Fibroblast of skin of right biceps (primary cell): ENCODE measurements at places on chromosomes 4 and X.

DNA sequence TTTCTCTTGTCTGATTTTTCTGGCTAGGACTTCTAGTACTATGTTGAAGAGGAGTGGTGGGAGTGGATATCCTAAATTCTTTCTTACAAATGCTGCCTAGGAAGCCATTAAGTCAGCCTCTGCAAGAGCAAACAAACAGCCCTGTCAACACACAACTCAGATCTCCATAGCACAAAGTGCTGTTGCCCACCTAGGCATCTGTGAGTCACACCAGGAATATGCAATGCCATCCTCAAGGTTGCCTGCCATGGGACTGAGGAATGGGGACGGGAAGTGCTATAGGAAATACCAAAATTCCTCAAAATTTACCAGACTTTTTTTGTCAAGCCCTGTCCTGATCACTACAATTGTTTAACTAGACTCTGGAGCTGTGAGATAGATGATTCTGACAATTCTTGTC lies 466.9 kb downstream of the FSTL5 start:
- peak; percentile 4 for DNase-seq

- DNase-seq, result no peak
Observed at GRCh38 chrX:71320126-71320525, 18.6 kb downstream of the ITGB1BP2 start.

- DNase-seq, result peak; percentile 3
Observed at GRCh38 chrX:128436397-128437103, 384.3 kb upstream of the ACTRT1 start.

GRCh38 chr4:156378033-156378665 lies 424.5 kb upstream of the CTSO start:
- peak; percentile 17 for DNase-seq

- DNase-seq, result no peak
Observed at GRCh38 chr4:179110816-179111215, 1668.6 kb upstream of the AGA start.

DNA sequence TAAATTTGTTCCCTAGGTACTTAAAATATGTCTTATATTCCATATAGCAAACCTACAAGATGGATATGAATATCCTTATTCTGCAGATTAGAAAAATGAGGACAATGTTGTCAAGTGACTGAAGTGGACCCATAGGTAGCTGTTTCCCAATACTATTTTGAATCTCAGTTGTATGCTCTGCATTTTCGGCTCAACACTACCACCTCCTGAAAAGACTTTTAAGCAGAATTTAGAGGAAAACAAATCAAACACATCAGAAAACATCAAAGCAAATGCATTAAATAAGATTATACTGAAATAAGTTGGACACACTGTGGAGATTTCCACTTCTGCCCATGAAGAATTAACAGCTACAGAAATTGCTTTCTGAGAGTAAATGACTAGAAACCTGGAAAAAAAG lies 488.7 kb downstream of the TRIML1 start:
- no peak for DNase-seq

GRCh38 chr4:10084651-10085358 lies 31.8 kb downstream of the WDR1 start:
- DNase-seq, result no peak

- no peak for DNase-seq
Observed at GRCh38 chrX:6052111-6052745, 176.4 kb downstream of the NLGN4X start.

DNA sequence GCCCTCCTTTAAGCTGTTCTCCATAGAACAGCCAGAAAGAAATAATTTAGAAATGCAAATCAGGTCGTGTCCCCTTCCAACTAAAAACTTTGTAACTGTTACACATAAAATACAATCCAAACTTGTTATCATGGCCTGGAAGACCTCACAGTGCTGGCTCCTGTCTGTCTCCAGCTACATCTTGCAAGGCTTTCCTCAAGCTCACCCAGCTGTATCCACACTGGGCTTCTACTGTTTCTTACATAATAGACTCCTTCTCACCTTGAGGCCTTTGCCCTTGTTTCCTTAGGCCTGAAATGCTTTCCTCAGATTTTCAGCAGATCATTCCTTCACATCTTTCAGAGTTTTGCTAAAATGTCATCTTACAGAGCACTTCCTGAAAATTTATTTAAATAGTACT lies 33.5 kb upstream of the USP53 start:
- no peak for DNase-seq

- DNase-seq, result no peak
Observed at GRCh38 chrX:4663085-4663484, 949.6 kb upstream of the PRKX start.

GRCh38 chr4:125762537-125762936 lies 447.8 kb downstream of the FAT4 start:
- DNase-seq, result peak; percentile 4

DNA sequence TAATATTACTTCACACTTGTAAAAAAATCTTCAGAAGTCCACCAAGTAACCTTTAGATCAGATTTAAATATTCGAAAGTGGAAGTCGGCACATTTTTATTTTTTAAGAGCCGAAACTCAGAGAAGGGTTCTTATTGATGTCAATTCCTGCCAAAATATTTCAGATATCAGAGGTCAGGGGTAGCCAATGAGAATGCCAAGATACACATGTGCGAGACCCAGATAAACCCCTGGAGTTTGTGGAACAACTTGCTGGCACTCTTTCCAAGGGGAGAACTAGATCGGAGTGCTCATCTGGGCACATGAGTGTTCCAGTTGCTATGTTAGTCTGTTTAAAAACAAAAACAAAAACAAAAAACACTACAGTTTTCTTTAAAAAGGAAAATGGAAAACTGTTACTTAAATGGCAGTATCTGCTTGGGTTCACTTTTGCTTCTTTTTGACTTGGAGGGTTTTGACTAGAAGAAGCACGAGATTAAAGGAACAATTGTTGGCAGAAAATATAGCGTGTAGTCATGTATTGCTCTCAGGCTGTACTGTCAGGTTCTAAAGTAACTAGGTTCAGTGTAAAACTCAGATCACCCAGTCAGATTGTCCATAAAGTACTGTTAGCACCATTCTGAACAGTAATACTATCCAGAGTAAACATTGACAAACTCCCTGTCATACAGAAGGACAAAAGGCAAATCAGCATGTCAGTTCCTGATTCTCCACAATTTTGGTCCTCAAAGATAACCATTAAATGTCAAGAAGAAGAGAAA lies 188.0 kb upstream of the PACRGL start:
- no peak for DNase-seq

- DNase-seq, result peak; percentile 91
Observed at GRCh38 chr4:184792950-184793555, 32.7 kb downstream of the ACSL1 start.

GRCh38 chr4:171896426-171896825 lies 83.2 kb downstream of the GALNTL6 start:
- DNase-seq, result no peak

DNA sequence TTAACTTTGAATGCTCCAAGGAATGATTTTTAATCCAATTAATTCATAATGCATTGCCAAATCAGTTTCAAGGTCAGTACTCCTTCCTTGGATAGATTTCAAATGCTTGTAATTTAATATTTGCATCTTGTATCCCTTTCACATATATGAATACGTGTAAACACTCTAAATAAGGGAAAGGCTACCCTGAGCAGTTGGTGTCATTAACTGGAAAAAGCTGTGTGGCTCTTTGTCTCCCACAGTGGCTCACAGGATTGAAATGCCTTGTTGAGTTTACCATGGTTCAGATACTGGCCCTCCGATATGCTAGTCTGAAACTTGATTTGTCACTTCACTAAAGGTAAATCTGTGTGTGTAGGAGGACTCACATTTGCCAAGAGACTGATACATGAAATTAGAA lies 16.7 kb upstream of the ACOT9 start:
- DNase-seq, result no peak

DNA sequence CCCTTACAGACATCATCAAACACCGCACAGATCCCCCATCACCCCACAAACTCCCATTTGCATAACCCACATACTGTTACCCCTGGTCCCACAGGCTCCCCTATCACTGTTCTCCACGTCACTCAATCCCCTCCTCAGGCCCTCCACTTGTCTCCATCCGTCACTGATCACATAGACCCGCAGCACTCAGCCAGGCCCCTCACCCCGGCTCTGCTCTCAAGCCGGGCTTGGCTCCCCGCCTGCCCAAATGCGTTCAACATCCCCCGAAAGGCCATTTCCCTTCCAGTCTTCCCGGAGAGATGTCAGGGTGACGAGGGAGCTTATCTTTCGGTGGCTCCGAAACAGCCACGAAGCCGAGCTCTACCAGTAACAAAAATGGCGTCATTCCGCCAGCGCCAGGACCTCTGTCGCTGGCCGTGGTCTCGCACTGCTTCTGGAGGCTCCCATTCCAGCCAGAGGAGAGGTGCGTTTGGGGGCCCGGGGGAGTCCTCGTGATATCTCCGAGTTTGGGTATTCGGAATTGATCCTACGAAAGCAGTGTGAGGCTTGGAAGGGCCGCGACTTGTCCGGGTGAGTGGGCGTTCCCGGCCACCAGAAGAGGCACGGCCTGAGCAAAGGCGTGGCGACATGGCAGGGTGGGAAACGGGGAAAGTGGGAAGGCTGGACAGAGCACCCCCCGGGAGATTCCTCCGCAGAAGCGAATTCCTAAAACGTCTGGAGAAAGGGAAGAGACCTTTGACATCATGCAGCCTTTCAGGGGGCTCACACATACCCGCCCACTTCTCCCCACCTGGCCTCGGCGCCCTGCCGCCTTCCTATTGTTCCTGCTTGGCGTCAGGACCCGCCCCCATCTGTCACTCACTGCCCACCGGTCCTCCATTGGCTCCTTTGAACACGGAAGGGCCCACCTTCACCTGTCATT lies at the start of gene ZNF630:
TSS of gene ZNF630 (minus strand) at position 577 of the 922 bp plus-strand sequence. CDS start 4,754 bp downstream, outside the sequence.
- peak; percentile 39 for DNase-seq

GRCh38 chrX:122135070-122135469 lies 1049.0 kb upstream of the GRIA3 start:
- peak; percentile 1 for DNase-seq

DNA sequence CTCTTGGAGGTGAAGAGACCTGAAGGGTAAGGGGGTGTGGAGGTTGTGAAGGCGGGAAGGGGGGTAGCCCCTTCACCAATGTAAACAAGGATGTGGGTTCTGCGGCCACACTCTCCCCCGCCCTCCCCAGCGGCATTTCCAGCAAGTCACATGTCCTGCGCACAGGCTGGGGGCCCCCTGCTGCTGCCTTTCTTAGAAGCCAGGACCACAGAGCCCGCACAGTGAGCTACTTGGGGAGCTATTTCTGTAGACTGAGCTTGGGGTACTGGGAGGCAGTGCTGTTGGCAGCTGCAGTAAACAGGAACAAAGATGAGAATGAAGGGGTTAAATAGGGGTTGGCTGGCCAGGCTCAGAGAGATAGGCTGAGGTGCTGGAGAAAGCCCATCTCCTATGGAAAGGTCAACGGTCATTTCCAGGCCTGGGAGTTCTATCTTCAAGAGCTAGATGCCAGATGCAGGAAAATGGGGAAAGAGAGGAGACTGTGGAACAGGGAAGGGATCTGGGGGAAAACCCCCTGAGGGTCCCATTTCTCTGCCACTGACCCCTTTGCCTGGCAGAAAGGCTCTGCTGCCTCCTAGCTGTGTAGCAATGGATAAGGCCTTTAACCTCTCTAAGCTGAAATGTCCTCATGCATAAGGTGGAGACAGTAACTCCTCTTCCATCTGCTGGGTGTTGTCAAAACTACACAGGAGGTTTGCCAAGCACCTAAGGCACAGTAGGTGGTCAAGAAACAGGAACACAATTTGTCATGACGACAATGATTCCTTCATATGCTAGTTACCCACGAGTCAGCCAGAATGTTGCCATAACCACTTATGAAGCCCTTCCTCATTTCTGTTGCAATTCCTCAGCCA lies 18.5 kb upstream of the PIM2 start:
- peak; percentile 28 for DNase-seq

GRCh38 chr4:183843248-183843671 lies 61.8 kb upstream of the STOX2 start:
- no peak for DNase-seq

GRCh38 chrX:136827026-136827425 lies 46.3 kb upstream of the ARHGEF6 start:
- no peak for DNase-seq

- no peak for DNase-seq
Observed at GRCh38 chr4:153684182-153684970, at the start of gene TLR2. TSS of gene TLR2 (plus strand) at chr4:153684280. CDS start at chr4:153702908, 18,628 bp downstream.

- DNase-seq, result no peak
Observed at GRCh38 chrX:31320740-31321139, 248.9 kb upstream of the FTHL17 start.

DNA sequence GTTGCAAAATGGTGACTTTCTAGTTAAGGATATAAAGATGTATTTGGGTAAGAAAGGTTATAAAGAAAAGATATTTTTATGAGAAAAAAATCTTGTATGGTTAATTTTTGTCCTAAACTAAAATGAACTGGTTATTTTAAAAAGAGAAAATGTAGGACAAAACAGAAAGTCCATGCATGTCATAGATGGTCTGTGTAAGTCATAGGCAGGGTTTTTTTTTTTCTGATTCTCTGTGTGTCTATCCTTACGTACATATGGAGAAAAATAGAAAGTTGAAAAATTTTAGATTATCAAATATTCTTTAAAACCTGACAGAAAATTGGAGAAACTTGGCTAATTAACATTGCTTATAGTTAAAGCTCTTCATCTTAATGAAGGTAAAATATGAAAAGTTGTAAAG lies 493.4 kb downstream of the IQCM start:
- no peak for DNase-seq

- DNase-seq, result no peak
Observed at GRCh38 chr4:41119867-41120295, 94.5 kb downstream of the APBB2 start.

DNA sequence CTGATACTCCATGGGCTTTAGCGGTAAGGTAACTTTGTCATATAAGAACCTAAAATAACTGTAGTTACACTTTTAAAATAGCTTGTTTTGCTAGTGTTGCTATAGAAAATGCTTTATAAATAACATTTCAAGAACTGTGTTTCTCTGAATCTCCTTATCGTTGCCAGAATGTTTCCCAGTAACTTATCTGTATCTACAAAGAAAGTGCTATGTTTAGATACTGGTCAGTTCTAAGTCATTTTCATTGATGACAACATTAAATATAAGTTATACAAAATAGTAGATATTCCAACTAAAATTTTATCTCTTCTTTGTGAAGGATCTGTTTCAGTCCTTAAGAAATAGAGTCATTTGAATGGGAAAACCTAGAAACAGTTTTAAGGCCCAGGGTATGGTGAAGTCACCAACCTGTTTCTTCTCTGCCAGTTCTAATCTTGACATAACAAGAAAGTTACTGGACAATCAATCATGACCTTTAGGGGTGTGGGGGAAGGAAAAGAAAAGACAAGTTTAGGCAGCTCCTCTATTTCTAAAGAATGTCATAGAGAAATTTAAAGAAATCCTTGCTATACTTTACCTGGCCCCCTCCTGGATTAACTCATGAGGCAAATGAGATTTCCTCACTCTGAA lies 425.9 kb downstream of the RPA4 start:
- no peak for DNase-seq

DNA sequence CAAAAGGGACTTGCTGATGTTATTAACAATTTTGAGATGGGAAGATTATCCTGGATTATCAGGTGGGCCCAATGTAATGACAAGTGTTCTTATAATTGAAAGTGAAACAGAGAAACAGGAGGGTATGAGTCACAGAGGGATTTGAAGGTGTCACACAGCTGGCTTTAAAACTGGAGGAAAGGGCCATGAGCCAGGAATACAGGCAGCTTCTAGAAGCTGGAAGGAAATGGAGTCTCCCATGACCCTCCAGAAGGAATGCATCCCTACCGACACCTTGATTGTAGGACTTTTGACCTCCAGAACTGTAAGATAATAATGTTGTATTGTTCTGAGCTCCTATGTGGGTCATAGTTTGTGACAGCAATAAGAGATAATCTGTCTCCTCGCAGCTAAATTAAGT lies 98.0 kb upstream of the STIM2 start:
- no peak for DNase-seq

GRCh38 chrX:19758539-19758938 lies 128.9 kb downstream of the SH3KBP1 start:
- no peak for DNase-seq

GRCh38 chr4:109978704-109979454 lies 66.2 kb downstream of the EGF start:
- DNase-seq, result peak; percentile 30
